ENCODE measurements at places on chromosomes 5 and 9.
A peak's percentile ranks its signal among the peaks of the same experiment; 100 is the strongest.

DNA sequence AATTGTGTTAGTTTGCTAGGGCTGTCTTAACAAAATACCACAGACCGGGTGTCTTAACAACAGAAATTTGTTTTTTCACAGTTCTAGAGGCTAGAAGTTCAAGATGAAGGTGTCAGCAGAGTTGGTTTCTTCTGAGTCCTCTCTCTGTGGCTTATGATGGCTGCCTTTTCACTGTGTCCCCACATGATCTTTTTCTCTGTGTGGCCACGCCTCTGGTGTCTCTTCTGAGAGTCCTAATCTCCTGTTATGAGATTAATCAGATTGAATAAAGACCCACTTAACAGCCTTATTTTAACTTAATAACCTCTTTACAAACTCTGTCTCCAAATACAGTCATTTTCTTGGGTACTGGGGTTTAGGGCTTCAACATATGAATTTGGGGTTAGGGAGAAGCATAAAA is 561.1 kb downstream of the NR2F1-AS1 start:
- no peaks in the 10 kb centered on the region for H3K36me3 ChIP-seq
- H3K27me3 ChIP-seq: peaks cover 1% of the 10 kb centered on the region
- no peak overlapping the region for H3K27ac ChIP-seq
- no peak overlapping the region for H3K4me3 ChIP-seq
- H3K4me1 ChIP-seq: no peaks in the 10 kb centered on the region
- no peak for DNase-seq

DNA sequence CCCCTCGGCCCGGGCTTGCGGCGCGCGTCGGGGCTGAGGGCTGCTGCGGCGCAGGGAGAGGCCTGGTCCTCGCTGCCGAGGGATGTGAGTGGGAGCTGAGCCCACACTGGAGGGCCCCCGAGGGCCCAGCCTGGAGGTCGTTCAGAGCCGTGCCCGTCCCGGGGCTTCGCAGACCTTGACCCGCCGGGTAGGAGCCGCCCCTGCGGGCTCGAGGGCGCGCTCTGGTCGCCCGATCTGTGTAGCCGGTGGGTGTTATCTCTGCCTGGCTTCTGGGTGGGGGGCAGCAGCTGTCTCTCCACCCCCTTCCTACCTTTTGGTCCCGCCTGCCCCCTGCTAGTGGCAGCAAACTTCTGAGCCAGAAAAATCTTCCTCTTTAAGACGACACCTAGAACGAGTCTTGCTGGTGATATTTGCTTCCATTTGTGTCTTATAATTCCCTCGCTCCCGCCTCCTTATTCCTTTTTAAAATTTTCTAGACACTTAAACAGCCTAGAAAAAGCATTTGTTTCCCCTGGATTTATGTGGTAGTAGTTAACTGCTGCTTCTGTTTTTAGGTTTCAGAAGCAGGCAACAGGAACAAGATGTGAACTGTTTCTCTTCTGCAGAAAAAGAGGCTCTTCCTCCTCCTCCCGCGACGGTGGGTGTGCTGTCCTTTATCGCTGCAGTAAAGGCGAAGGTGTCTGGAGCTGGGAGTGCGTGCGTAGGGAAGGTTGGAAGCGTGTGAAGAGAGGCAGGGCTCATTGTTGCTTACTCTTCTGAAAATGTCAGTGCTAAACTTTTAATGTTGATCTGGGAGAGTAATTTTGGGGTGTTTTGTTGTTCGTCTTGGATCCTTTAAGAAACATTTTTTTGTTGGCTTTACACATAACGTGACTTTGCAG is 554 bp downstream of the JAK2 start:
- H3K27ac ChIP-seq: no peak overlapping the region
- peaks cover 2% of the 10 kb centered on the region for H3K27me3 ChIP-seq
- peak overlapping the region; percentile 50 for H3K4me3 ChIP-seq
- no peak for DNase-seq

DNA sequence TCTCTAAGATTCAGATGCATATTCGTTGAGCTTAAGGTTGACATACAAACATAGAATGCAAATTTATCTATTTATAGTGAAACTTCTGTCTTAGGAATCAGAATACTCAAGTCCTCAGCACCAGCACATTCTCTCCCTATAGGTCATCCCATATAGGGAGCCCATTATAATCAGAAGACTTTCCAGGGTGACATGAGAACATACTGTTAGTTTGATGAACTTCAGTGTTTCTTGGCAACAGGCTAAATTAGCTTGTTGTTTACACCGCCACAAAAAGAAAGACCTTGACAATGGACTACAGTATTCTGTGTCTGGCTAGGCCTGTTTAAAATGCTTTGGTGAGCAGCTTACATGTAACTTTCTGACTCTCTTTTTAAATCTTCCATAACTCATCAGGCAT is 104.2 kb downstream of the TAF11L14 start:
- H3K36me3 ChIP-seq: no peaks in the 10 kb centered on the region
- no peak overlapping the region for H3K4me3 ChIP-seq
- no peaks in the 10 kb centered on the region for H3K27me3 ChIP-seq
- DNase-seq: no peak

DNA sequence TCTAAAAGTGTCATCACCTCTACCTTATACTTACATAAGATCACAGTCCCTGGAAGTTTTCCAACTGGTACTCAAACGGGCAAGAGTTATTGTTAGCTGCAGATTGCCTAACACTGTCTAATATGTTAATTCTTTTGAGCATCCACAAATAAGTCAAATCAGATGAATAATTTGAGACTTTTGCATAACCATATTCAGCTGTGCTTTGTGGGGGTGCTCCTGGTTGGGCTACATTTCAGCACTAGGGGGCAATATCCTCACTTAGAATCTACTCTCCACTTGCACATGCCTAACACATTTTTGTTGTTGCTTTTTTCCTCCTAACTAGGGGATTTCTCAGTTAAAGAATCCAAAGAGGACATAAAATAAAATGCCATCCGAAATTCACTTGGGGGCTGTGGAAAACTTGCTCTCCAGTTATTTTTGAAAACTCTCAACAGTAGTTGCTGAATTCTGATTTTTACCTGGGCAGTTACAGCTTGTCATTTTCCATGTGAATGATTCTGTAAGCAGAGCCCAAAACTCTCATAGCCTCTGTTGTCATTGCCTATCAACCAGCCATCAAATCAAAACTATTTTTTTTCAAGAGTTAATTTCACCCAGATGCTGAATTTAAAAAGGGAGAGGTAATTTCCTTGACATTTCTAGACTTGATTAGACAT is 71.5 kb downstream of the TRIM36 start:
- no peak for DNase-seq
- no peak overlapping the region for H3K27ac ChIP-seq
- no peaks in the 10 kb centered on the region for H3K36me3 ChIP-seq
- no peak overlapping the region for H3K4me3 ChIP-seq

Data from H1 (cell line).